ENCODE measurements at places on chromosomes 3 and 15. TPM values are rescaled to one million over a fixed set of nuclear protein-coding genes. Genes with fewer than 3 reads are reported as not detected.

The GASK1A gene
- 0.88 TPM for total RNA-seq

The CCR9 gene
- not detected for total RNA-seq

The TF gene
- total RNA-seq = 0.88 TPM

The SLC6A11 gene
- total RNA-seq = not detected

The ERC2 gene
- total RNA-seq = 0.36 TPM

Measured in osteoblast (primary cell).